ENCODE measurements at places on chromosomes 3 and 15.
A peak's percentile ranks its signal among the peaks of the same experiment; 100 is the strongest.

- DNase-seq, result no peak
These were observed 30.8 kb downstream of the ACSBG1 start for GRCh38 chr15:78203346-78204225.

GRCh38 chr3:193030276-193030675 is 112.6 kb upstream of the MB21D2 start:
- no peak for DNase-seq

GRCh38 chr15:64619880-64620839 is 155.2 kb downstream of the RBPMS2 start:
- no peak for DNase-seq

DNA sequence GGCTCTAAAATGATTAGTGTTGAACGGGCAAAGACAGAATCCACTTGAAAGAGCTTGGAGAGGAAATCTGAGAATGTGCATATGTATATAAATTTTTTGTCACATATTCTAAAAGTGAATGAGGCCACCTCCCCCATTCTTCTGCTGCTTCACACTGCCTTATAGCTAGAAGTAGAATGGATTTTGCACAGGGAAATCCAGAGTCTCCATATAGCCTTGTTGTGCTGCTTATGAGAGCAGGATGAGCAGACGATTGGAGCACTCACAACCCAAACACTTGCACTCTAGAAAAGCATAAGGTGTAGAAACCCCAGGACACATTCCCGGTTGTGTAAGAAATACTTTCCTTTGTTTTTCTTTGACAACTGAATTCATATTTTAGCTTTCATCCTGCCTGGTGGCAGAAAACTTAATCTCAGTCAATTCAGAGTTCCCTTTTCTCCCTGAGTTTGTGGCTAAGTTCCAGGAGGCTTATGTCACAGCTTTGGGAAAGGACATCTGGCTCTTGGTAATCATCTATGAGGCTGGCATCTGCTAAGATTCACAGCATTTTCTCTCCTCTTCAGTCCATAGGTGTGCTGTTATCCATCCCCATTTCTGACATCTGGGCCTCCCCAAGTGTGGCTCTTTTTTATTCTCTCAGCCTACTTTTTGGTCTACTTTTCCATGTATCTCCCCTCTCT is 188.4 kb upstream of the PFN2 start:
- no peak for DNase-seq

- no peak for DNase-seq
These were observed 69.8 kb upstream of the SLC4A7 start for GRCh38 chr3:27553886-27554540.

DNA sequence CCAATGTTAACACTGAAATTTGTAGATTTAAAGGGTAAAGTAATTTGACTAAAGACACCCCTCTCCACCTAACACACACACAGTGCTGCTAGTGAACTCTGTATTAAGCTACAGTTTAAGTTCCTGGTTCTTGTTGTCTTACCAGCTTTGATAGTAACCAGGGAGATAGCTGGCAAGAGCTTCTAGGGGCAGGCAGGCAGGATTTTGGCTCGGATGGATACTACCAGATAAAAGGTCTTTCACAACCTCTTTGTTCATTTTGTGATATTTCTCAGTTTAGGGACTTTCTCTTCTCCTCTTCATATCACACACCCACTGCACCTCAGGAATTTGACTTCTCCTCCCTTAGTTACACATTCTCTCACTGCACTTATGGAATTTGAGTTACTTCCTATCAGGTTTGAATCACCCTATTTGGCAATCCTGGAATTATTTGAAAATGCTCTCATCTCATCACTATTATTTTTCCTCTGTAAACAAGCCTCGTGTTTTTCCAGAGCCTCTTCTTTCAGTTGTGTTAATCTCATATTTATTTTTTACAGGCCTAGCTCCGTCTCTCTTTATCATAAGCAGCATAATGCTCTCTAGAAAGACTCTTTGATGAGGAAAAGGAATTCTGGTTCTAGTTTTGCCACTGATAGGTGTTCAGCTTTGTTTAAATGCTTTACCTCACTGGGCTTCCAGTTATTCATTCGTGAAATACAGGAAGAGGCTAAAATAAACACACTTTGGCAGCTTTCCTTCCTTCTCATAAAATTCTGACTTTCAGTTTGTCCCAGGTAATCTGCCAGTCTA is 23.0 kb upstream of the CLDN1 start:
- no peak for DNase-seq

GRCh38 chr3:53709860-53710674 is 136.2 kb downstream of the CHDH start:
- peak; percentile 80 for DNase-seq

DNA sequence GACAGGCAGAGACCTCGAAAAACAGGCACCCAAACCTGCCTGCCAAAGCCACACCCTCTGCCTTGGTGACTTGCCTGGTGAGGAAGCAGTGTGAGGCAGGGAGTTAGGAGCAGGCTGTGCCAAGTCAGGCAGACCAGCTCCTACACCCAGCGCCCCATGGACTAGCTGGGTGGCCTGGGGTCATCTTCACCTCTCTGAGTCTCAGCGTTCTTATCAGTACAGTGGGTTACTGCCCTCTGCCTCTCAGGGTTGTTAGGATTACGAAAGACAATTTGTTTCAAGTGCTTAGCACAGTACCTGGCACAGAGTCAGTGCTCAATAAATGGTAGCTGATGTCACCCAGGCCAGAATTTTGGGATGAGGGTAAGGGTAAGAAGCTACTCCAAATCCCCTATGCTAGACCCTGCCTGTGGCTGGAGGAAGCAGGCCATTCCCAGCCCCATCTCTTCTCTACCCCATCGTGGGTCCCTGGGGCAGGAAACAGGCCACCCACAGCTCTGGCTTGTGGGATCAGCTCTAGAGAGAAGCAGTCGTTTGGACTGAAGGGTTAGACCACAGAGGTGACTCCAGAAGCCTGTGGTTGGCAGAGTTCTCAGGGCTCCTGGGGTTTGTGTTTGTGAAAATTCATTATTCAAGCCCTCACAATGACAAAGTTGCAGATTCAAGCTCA is 10.1 kb downstream of the SLC51B start:
- no peak for DNase-seq
